Thymus (tissue), 14 donors: ENCODE measurements at places on chromosomes 2 and 18. TPM values are rescaled to one million over a fixed set of nuclear protein-coding genes. Genes with fewer than 3 reads are reported as not detected.

MBD1 gene
- polyA plus RNA-seq = 48.9 TPM

DNA sequence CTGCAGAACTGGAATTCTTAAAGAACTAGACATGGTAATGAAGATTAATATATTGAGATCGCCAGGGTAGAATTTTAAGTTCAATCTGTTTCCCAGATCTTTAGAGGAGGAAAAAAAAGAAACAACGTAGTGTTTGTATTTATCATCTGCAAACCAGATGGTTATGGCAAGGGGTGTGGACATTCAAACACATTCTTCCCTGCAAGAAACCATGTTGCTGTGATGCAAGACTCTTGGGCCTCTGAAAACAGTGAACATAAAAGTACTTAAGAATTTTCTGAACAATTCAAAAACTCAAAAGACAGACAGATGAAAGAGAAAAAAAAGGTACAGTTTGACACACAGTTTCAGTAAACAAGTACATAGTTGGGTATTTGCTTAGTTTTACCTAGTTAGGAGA lies 35.6 kb downstream of the COL5A2 start:
- no peak for DNase-seq

RFX8 gene
- 1.5 TPM for polyA plus RNA-seq

DNA sequence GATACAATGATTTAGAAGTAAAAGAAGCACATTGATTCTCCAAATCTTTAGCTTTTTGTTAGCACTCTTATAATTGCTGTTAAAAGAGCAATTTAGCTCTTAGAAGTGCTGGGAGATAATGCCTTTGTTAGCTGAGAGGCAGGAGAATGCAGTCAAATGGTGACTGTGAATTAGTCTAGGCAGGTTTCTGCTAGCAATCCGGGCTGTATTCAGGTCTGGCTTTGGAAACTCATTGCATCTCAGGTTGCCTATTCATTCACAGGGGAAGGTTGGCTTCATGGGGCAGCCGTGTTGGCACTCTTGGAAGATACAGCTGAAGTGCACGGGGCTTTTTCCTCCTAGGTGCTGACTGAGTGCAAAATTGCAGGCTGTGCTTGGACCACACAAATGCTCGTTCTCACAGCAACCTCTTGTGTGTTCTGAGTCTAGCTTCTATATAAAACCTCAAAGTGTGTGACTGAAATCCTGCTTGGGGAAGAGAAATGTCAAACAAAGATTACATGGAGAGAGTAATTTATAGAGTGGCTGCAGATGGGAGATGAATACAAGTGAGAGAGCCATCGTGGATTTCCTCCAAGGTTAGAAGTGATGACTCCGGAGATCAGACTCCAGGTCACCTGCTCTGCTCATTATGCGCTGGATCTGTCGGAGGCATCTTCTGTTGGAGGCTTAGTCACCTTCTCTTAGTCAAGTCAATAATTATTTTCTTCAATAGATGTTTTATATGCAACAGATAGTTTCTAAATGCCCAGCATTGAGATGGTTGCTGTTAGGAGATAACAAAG lies 167.8 kb downstream of the PMAIP1 start:
- DNase-seq = no peak

DNA sequence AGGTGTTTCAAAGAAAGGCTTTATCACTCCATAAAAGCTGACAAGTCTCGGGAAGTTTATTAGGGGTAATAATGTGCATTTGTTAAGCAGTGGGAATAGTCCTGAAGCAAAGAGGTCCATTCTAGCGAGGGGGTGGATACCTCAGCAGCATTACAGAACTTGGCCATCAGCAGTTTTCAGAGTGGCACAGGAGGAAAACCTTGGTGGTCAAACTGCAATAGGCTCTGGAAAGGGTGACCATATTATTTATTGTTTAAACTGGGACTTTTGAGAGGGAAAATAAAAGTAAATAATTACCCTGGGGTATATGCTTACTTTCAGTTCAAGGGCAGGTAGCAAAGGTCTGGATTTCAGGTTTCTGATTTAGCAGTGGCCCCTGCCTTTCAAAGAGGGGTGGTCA lies 115.5 kb upstream of the KLHL14 start:
- no peak for DNase-seq

- DNase-seq = no peak
These were observed 1.4 kb upstream of the XRCC5 start for GRCh38 chr2:216107760-216108159.

FSHR gene
- polyA plus RNA-seq = not detected

DNA sequence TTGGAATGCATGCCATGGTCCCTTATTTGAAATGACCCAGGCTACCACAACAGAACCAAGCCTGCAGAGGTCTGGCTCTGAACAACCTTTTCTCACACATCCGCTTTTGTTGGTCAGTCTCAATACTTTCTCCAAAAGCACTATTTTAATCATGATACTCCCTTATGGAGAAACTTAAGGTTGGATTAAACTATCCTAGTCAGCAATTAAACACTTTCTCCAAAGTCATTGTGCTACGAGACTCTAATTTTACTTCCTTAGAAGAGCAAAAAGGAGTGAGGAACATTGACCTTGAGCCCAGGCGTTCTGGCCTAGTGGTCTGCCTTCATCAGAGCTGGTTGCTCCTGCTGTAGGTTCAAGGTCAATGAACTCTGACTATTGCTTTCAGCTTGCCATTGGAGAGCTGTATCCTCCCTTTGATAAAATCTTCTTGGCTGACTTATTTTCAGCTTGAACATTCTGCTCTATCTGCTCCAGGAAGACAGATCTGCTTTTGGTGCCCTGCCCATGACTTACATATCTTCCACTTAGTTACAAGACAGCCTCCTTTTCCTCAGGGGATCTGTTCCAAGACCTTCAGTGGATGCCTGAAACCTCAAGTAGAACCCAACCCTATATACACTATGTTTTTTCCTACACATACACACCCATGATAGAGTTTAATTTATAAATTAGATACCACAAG lies 91.2 kb downstream of the NCKAP5 start:
- no peak for DNase-seq

DNA sequence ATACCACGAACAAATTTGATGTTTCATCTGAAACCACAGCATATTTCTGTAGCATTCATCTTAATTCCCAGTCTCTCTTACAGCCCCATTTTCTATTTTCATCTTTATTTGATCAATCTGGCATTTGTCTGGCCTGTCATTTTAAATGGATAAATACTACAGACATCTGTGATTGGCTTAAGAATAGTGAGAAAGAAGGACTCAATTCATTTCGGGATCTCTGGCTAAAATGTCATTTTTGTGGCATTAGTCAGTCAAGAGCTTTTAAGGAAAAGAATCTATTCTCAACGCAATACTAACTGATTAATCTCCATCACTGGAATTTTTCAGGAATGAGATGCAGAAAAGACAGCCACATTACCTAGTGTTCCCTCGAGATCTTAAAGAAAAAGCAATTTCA lies 585.9 kb downstream of the IRS1 start:
- DNase-seq = no peak

SLC30A3 gene
- 0.18 TPM for polyA plus RNA-seq

DNA sequence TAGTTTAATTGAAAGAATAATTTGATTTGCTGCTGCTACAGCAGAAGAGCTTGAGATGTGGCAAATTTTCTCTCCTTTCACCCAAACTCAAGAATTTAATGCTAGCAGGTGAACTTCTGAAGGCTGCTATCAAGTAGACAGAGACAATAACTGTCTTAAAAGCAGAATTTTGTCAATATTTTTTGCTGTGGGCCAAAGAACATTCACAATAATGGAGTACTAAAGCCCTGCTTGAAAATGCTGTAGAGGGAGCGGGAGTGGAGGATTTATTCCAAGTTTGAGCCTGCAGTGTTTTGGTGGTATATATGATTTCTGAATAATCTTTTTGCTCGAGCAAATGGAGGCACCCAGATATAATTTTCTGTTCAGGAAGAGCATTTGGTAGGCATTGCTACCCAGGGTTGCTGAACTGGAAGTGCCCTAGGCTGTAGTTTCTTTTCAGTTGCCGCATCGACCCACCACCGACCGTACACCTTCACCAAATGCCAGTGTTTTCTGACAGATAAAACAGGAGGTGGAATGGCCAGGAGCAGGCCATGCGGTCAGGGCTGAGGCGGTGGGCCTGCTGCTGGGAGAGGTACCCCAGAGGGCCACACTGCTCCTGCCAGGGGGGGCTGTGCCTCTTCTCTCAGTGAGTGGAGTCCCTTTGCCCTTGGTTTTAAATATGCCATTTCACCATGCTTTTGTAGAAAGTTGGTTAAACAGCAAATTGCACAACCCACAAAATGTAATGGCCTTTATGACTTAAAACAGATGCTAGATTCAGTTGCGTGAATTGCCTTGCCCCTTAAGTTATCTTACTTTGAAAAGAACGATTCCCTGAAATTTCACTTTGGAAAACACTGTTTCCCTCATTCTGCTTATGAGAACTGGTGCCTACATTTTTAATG lies 36.4 kb downstream of the TSHZ1 start:
- no peak for DNase-seq

GRCh38 chr2:98944775-98945174 lies 8.8 kb upstream of the CRACDL start:
- no peak for DNase-seq

DNA sequence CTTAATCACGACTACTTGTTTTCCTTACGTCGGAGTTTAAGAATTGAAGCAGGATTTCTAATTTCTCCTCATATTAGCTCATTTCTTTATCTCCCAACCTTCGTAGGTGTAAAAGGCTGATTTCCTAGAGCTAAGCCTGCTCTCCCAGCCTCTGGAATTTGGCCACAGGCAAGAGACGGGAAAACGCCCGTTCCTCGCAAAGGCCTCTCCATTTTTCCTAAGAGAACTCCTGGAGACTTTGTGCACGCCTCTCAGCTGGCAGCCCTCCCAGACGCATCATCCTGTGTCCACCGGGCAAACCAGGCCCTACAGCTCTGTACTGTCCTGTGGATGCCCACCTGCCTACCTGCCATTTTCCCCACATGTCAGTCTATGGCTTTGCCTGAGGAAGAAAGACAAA lies 106.3 kb downstream of the FTCDNL1 start:
- no peak for DNase-seq

DNA sequence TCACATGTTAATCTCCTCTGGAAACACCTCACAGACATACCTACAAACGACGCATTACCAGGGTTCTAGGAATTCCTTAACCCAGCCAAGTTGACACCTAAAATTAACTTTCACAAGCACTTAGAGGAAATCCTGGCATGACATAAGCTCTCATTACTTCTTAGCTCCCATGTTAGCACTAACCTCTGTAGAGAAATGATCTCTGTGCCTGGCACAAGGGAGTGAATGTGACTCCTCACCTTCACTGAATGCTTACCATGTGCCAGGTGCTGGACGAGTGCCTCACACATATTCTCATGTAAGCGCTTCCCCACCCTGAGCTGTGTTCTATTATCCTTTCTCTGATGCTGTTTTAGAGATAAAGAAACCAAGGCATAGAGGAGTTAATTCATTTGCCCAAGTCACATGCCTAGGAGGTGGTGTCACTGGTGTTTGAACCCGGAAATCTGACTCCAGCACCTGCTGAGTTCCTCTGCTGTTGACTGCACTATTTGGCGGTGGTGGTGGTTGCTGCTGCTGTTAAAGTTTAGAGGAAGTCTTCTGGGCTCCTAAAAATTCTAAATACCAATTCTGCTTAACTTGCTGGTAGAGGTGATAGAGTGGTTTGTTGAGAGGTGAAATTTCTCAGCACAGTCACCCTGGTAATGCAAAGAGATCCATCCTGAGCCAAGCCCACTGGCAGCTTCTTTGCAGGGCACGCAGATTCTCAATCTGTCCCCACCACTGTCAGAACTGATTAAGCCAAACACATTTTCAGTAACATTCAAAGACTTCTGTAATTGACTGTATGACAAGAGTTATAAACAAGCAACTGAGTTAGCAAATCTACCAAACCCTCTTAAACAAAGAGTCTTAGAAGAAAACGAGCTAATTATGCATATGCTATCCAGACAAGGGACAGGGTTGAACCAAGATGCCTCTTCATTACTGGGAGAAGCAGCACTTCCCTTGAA lies 200.3 kb downstream of the CMPK2 start:
- no peak for DNase-seq

GRCh38 chr2:71473346-71474031 lies 20.1 kb downstream of the DYSF start:
- no peak for DNase-seq

GRCh38 chr2:148987286-148987685 lies 51.2 kb upstream of the LYPD6B start:
- no peak for DNase-seq

DNA sequence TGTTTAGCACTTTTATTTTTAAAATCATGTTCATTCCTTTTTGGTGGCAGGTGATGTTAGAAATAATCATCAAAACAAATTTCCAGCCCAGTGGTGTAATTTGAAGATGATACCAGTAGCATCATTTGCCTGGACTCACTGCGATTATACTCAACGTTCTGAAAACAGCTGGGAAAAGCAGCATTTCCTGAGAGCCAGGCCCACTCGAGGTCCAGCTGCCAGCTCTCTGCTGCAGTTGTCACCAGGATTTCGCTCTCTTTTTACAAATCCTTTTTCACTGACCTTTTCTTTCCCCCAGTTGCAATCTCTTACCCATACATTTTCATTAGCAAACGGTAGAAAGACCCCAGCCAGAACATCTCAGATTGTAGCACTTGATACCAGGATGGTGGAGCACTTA lies 110.6 kb upstream of the LYPD1 start:
- no peak for DNase-seq

SMIM21 gene
- polyA plus RNA-seq = 0.02 TPM

GRCh38 chr2:220167956-220168355 lies 540.5 kb downstream of the SLC4A3 start:
- DNase-seq = peak; percentile 6

REG3A gene
- 0.82 TPM for polyA plus RNA-seq

DNA sequence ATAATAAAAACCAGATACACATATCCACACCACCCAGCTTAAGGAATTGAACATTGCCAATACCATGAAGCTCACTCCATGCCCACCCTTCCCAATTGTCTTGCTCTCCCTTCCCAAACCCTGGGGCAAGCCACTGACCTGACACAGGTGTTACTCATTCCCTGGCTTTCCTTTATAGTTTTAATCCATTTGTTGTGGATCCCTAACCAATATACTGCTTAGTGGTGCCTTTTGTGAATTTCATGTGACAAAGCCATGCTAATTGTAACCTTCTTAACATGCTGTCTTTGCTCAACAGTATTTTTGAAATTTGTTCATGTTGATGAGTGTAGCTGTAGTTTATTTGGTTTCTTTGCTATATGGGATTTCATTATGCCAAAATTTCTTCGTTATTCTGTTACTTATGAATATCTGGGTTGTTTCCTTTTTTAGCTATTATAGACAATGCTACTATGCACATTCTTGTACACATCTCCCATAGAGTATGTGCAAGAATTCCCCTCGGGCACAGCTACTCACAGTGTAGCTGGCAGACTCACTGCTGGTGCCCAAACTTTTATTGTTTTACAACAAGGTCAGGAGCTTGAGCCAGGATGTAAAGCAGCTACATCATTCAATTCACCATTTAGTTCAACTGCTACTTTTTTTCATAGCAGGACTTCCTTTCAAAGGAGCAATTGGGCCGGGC lies 90.8 kb upstream of the ATL2 start:
- no peak for DNase-seq

GRCh38 chr18:44370861-44371260 lies 309.8 kb upstream of the SETBP1 start:
- DNase-seq = no peak

GRCh38 chr2:168461942-168462331 lies 5.9 kb downstream of the CERS6 start:
- no peak for DNase-seq

- no peak for DNase-seq
These were observed 155.5 kb upstream of the SMAD2 start for GRCh38 chr18:48085781-48086487.
